ENCODE measurements at places on chromosomes 16 and 17.

DNA sequence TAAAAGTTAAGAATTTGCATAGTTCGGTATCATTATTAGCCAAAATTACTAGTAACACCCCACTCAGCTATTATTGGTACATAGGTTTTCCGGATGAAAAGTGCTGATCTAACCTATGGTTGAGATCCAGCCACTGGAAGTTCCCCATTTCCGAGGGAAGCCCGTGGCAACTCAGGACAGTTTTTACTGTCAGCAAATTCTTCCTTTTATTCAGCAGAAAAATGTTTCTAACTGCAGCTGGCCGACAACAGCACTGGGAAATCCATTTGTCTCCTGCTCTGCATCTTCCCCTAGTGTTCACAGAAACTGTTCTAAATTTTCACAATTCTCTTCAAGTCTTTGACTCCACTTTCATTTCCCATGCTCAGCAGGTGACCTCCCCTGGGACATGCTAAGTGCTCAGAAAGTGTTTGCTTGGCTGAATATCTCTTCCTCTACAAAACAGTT, 15.5 kb upstream of the MMD start:
- peak; percentile 58 for DNase-seq

- DNase-seq = no peak
Observed at GRCh38 chr17:79695797-79696609, 34.7 kb upstream of the ENPP7 start.

- DNase-seq = peak; percentile 61
Observed at GRCh38 chr16:58026139-58026704, 668 bp downstream of the MMP15 start.

DNA sequence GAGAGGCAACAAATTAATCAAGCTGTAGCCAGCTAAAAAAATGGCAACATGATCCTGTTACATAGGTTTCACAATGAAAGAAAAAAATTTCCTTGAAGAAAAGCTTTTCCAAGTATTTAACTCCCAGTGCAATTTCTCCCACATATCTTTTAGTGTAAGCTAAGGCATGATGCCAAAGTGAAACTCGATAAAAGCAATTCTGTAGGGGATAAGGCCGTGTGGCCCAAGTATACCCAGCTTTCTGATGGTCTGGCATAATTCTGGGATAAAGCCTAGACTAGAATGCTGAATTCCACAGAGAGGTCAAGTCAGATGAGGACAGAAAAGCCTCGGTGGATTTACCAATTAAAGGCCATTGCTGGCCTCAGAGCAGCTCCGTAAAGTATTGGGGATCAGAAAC, 36.2 kb downstream of the CTCF start:
- no peak for DNase-seq

DNA sequence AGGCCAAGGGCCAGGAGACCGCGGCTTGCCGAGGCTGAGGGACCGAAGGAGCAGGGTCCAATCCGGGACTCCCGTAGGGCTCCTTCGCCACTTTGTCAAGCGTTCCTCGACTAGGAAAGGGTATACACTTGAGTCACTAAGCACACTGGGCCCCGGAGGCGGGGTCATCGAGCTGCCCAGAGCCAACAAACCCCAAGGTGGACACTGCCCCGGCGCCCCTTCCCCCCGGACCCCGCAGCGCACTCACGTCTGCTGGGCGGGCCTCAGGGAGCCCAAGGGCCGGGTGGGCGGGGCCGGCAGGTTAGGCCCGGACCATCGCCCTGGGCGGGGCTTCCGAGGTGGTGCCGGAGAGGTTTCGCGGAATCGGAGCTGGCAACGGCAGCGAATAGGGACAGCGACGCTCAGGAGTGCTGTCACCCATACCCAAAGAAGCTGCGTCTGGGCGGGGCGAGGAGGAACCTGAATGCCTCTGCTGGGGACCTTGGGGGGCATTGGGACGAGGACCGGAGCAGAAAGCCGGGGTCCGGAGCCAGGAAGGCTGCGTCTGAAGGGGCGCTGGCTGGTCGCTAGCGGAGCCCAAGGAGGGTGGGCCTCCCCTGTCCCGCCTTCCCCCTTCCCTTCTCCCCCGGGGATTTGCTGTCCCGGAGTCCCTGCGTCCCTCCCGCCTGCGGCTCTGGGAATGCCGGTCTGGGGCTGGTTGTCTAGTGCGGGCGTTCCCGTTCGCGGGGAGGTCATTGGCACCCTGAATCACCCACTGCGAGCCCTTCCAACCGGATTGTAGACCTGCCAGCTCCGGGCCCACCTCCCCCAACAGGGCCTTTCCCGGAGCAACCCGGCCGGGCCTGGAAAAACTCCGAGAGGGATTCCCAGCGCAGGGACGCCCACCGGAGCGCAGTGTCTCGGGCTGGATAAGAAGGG, 118.2 kb upstream of the SMURF2 start:
- peak; percentile 20 for DNase-seq

DNA sequence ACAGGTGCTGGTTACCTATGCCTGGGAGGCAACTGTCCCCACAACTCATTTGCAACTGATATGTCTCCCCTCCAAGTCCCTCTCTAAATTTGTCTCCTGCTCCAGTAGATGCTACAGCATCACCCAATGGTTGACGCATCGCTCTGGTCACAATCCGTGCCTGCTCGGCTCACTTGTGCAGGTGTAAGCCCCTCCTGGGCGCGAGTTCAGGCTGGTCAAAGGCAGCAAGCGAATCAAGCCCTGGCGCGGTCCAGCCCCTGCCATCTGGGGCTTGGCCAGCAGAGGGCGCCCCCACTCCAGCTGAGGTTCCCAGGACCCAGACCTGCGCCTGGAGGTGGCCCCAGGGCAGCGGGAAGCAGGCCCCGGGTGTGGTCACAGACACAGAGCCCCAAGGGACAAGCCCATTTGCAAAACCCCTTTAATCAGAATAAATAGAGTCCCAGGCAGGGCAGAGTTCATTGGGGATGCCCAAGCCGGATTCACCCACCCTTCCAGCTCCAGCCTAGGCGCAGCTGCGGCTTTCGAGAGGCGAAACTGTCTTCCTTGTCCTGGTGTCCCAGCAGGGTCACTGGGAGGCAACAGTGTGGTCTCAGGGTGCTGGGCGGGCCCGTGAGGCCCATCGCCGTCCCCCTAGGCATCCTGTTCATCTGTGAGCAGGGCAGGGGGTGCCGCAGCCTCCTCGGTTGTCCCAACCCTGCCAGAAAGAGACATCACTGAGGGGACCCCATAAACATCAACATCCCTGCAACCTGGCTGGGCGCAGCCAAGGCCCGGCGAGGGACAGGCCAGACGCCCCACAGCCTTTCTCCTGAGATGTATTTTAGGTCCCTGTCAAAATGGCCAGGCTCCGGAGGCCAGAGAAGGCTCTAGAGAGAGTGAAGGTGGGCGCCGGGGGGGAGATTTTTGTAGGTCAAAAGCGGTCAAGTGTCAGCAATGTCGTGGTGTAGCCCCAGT, 15.8 kb downstream of the TMC6 start:
- peak; percentile 87 for DNase-seq

- no peak for DNase-seq
Observed at GRCh38 chr17:679491-679890, 35.1 kb downstream of the VPS53 start.

- peak; percentile 81 for DNase-seq
Observed at GRCh38 chr16:58511933-58512815, 3.1 kb upstream of the SETD6 start.

DNA sequence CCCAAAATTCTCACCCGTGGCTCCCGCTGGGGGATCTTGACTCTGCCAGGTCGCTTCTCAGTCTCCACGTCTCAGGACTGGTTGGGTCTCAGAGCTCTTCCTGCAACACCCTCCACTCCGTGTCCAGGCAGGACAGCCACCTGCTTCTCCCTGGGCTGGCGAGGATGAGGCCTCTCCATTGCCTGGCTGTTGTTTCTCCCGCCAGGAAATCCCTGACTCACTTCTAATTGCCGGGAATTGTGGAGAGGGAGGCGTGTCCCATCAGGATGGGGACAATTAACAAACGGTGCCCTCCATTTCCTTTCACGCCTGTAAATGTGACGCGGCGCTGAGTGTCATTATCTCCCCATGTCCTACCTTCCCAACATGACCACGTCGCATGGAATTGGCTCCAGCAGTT, 204.5 kb downstream of the RBFOX3 start:
- DNase-seq = no peak

- DNase-seq = no peak
Observed at GRCh38 chr16:1878256-1878655, 6.3 kb upstream of the MEIOB start.

DNA sequence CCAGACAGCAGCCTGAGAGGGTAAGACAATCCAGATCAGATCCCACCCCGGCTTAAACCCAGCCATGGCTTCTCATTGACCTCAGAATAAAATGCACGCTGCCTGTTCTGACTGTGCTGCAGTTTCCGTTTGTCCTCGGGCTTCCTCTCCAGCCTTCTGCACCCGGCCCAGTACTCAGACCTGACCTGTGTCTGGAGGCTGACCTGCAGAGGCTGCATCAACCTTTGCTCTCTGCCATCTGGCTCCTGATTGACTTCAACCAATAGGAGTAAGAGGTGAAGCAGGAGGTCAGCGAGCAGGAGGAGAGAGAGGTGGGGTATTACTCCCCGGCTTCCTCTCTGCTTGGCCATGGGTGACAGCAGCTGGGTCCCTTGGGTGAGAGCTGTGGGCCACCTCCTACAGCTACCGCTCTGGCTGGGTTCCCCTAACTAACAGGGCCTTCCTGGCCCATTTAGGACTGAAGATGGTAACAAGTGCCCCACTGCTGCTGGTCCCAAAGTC, 46.7 kb downstream of the C16orf82 start:
- no peak for DNase-seq

DNA sequence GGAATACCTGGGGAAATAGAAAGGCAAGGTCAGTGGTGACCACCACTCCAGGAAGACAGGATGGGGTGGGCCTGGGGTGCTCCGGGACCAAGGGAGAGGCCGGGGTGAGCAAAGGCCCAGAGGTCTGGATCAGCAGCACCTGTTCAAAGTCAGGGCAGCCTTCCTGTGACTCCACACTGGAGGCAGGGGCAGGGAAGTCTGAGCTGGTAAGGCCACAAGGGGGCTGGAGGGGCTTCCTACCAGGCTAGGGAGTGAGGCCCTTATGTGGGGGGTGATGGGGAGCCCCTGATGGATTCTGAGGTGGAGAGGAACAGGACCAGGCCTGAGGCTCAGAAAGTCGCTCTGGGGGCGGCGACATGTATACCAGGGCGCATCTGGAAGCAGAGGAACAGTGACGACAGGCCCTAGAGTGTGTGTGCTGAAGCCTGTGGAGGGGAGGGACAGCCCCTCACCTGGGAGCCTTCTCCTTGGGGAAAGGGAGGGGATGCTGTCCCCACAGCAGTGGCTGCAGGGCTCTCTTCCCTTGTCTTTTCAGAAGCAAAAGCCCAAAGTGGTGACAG, 3.7 kb downstream of the C16orf78 start:
- no peak for DNase-seq

DNA sequence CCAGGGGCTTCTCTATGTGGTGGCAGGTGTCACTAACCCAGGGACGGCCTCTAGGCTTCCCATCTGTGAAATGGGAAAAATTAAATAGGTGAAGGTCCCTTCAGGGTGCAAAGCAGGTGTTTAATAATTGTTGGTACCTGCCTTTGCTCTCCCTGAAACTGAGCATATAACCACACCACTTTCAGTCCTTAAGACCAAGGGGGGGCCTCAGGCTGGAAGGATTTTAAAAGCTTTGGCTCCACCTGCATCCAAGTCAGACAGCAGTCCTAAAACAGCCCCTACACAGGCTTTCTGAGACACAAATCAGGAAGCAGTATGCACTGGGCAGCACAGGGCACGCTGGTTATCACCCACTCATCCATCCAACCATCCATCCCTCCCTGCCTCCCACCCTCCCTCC, 55.0 kb downstream of the TK2 start:
- DNase-seq = no peak

- no peak for DNase-seq
Observed at GRCh38 chr17:34633351-34633750, 54.0 kb downstream of the TMEM132E start.

GRCh38 chr17:73165616-73166404, 1.0 kb downstream of the SSTR2 start:
- peak; percentile 24 for DNase-seq

DNA sequence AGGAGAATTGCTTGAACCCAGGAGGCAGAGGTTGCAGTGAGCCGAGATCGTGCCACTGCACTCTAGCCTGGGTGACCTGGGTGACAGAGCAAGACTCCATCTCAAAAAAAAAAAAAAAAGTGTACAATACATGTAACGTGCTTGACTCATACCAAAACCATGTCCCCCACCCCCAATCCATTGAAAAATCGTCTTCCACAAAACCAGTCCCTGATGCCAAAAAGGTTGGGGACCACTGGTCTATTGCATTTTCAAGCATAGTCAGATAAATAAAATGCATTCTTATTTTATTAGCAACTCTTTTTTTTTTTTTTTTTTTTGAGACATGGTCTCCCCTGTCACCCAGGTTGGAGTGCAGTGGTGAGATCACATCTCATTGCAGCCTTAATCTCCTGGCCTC, 52.1 kb downstream of the COPRS start:
- no peak for DNase-seq

GRCh38 chr17:32111141-32111771, 31.0 kb upstream of the RHOT1 start:
- DNase-seq = peak; percentile 66

DNA sequence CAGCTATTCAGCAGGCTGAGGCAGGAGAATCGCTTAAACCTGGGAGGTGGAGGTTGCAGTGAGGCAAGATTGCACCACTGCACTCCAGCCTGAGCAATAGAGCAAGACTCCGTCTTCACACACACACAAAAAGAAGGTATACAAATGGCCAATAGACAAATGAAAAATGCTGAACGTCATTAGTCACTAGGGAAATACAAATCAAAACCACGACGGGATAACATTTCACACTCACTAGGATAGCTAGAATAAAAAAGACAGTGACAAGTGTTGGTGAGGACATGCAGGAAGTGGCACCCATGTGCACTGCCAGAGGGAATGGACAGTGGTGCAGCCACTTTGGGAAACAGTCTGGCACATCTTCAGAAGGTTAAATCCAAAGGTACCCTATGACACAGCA, 172.9 kb downstream of the FTO start:
- DNase-seq = no peak

DNA sequence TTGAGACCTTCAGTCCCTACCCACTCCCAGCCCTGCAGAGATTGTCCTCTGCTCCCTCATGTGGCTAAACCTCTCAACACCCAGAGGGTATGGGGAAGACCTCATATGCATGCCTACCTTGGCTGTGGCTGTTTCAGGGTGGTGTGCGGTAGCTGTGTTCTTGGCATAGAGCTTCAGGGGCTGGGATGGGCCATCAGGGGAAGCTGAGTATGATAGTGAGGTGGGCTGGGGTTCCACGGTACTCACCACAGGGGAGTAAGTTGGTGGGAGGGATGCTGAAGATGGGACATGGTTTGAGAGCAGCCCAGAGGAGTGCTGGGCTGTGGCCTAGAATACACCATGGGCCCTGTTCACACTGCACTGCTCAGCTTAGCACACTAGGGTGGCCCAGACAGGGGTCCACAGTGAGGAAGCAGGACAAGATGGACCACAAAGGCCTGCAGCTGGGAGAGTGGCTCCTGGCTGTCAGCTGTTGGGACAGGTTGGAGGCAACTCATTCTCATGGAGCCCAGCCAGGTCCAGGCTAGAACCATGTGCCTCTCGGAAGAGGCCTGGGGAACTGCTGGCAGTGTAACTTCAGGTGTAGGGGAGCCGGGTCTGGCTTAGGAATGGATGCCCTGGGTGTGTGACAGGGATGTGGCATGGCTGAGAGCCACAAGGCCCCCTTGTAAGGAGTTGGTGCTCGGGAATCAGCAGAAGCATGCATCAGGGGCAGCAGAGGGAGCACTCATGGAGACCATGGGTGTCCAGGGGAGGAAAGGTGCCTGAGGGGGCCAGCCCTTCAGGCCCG, 3.1 kb downstream of the MFAP4 start:
- DNase-seq = no peak

- DNase-seq = no peak
Observed at GRCh38 chr16:86089334-86089900, 190.5 kb downstream of the IRF8 start.

- no peak for DNase-seq
Observed at GRCh38 chr17:5557990-5558389, 26.3 kb downstream of the NLRP1 start.

GRCh38 chr16:78742501-78743283, 643.2 kb downstream of the WWOX start:
- DNase-seq = peak; percentile 83
